Bronchial smooth muscle cell (primary cell): ENCODE measurements at places on chromosomes 16 and 17. TPM values are rescaled to one million over a fixed set of nuclear protein-coding genes. Genes with fewer than 3 reads are reported as not detected.

The NPIPA8 gene
- total RNA-seq, result 0.16 and 10.9 TPM in 2 replicates

The PDF gene
- 6.7 and 7.1 TPM in 2 replicates for total RNA-seq

The COG7 gene
- total RNA-seq, result 15.5 and 16.4 TPM in 2 replicates

The IL17C gene
- total RNA-seq, result 0.09 TPM in 1 of 2 replicates, not detected in the other

The SPATA22 gene
- total RNA-seq, result not detected in 2 replicates

The CCL8 gene
- total RNA-seq, result not detected in 2 replicates

The CLTC gene
- total RNA-seq, result 405 and 454 TPM in 2 replicates

The KCNJ12 gene
- total RNA-seq, result 0.32 and 1.5 TPM in 2 replicates

The GINS2 gene
- total RNA-seq, result 0.77 and 1.9 TPM in 2 replicates

The TMIGD1 gene
- not detected in 2 replicates for total RNA-seq

The SDR42E1 gene
- 0.16 and 0.26 TPM in 2 replicates for total RNA-seq

The BAIAP3 gene
- 0.32 and 0.34 TPM in 2 replicates for total RNA-seq

The TMEM220 gene
- total RNA-seq, result 3.3 and 5.2 TPM in 2 replicates

The XAF1 gene
- 27.4 and 42.6 TPM in 2 replicates for total RNA-seq

The CLDN9 gene
- total RNA-seq, result under 0.01 TPM in 1 of 2 replicates, not detected in the other

The RNF213 gene
- total RNA-seq, result 111 and 153 TPM in 2 replicates

The PHOSPHO1 gene
- total RNA-seq, result not detected in 2 replicates

The SDR42E2 gene
- total RNA-seq, result under 0.01 TPM in 1 of 2 replicates, not detected in the other

The KRT25 gene
- total RNA-seq, result not detected in 2 replicates

The NT5C gene
- 16.4 and 35.6 TPM in 2 replicates for total RNA-seq

The SULT1A4 gene
- 1.2 and 2.7 TPM in 2 replicates for total RNA-seq

The SOCS1 gene
- 6.0 and 9.8 TPM in 2 replicates for total RNA-seq

The SLC2A4 gene
- 0.09 and 0.16 TPM in 2 replicates for total RNA-seq

The NPIPB2 gene
- 4.6 and 6.1 TPM in 2 replicates for total RNA-seq

The CCL3 gene
- total RNA-seq, result not detected in 2 replicates

The ANKFY1 gene
- 33.3 and 44.4 TPM in 2 replicates for total RNA-seq

The C1QTNF8 gene
- not detected in 2 replicates for total RNA-seq

The KRTAP4-4 gene
- total RNA-seq, result not detected in 2 replicates

The NLE1 gene
- total RNA-seq, result 17.8 and 20.5 TPM in 2 replicates

The GFAP gene
- total RNA-seq, result 0.16 and 0.17 TPM in 2 replicates

The WNK4 gene
- total RNA-seq, result 0.09 and 0.32 TPM in 2 replicates

The GDPD3 gene
- 0.95 and 3.2 TPM in 2 replicates for total RNA-seq

The SREBF1 gene
- total RNA-seq, result 43.2 and 71.4 TPM in 2 replicates

The FOXJ1 gene
- not detected in 2 replicates for total RNA-seq

The SLFN14 gene
- not detected in 2 replicates for total RNA-seq

The MAP3K3 gene
- total RNA-seq, result 18.3 and 38.5 TPM in 2 replicates

The FBXO39 gene
- 0.09 TPM in 1 of 2 replicates, not detected in the other for total RNA-seq

The CCDC154 gene
- total RNA-seq, result 0.32 and 0.43 TPM in 2 replicates

The HSD17B1 gene
- total RNA-seq, result 1.5 and 5.7 TPM in 2 replicates

The RAD51C gene
- total RNA-seq, result 18.1 and 21.7 TPM in 2 replicates

The ZNF469 gene
- total RNA-seq, result 2.5 and 3.3 TPM in 2 replicates

The ASGR1 gene
- 0.86 and 1.6 TPM in 2 replicates for total RNA-seq

The NPTX1 gene
- 37.2 and 118 TPM in 2 replicates for total RNA-seq

The KRTAP4-9 gene
- not detected in 2 replicates for total RNA-seq

The CHRNE gene
- total RNA-seq, result 0.47 and 1.2 TPM in 2 replicates

The CCT6B gene
- total RNA-seq, result 1.5 and 4.1 TPM in 2 replicates

The PDE6G gene
- total RNA-seq, result not detected in 2 replicates

The DOC2B gene
- under 0.01 TPM in 1 of 2 replicates, not detected in the other for total RNA-seq

The SPN gene
- total RNA-seq, result under 0.01 TPM in 1 of 2 replicates, not detected in the other

The GPR179 gene
- 0.09 TPM in 1 of 2 replicates, not detected in the other for total RNA-seq

The MYH3 gene
- 0.16 and 0.60 TPM in 2 replicates for total RNA-seq

The HEATR3 gene
- total RNA-seq, result 11.4 and 11.7 TPM in 2 replicates
